ENCODE measurements at places on chromosomes 4 and X.

DNA sequence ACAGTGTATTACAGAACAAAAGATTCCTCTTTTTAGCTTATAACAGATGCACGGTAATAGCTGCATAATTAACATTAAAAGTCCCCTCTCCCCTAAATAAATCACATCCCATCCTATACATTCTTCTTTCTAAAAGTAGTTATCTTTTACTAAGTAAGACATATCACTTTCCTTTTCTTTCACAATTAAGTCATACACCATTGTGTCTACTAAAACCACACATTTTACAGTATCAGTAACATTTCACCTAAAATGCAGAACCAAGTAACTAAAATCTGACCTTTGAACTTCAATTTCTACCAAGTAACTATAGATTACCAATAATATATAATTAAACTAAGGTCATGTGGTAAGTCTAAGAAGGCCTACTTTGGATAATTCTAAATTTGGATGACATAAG is 14.2 kb downstream of the DHX15 start:
- DNase-seq = no peak

DNA sequence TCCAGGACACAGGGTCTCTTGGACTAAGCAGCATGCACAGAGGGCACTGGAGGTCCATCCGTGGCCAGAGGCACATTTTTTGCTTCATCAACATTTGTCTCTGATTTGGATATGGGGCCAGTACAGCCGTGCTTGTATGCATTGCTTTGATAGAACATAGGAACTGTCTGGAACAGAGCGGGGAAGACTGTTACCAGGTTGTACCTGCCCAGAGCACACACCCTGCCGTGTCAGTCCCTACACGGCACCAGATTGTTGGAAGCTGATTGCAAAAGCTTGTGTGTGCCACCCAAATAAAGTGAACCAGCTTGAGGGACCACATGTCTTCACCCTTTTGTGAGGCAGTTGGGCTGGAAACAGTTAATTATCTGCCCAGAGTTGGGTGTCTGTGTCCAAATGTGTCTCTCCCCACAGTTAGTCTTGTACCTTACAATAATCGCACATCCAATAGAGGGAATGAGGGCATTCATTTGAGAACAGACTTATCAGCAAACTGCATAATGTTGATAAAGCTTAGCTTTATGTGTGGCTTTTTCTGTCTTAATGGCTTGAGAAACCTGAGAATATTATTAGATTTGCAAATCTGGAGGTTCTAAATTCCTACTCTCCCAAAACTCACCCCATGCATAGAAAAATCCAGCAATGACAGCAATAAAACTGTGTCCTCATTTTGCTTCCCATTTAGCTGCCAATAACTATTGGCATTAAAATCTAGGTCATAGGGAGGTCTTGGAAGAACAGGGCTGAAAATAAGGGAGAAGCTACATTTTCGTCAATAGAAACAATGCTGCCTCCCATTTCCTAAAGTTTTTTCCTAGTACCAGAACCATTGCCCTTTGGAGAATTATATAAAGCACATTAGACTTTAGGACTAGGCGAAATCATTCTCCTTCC is 21.2 kb downstream of the KLF3 start:
- DNase-seq = no peak

- DNase-seq = no peak
Observed at GRCh38 chr4:508675-509638, 9.9 kb downstream of the PIGG start.

- DNase-seq = no peak
Observed at GRCh38 chr4:21248331-21248730, 548.1 kb downstream of the PACRGL start.

- no peak for DNase-seq
Observed at GRCh38 chrX:137425986-137426385, 139.9 kb upstream of the ZIC3 start.

DNA sequence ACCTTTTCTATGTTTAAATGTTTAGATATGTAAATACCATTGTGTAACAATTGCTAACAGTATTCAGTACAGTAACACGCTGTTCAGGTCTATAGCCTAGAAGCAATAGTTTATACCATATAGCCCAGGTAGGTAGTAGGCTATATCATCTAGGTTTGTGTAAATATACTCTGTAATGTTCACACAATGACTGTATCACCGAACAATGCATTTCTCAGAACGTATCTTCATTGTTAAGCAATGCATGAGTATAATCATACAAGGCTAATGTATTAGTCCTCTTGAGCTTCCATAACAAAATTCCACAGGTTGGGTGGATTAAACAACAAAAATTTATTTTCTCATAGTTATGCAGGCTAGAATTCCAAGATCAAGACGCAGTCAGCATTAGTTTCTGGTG is 22.7 kb downstream of the ARMCX4 start:
- no peak for DNase-seq

- no peak for DNase-seq
Observed at GRCh38 chrX:33434256-33435092, 223.1 kb upstream of the DMD start.

Data from stimulated activated CD8-positive, alpha-beta memory T cell treated with anti-CD3 and anti-CD28 coated beads, Interleukin-7, amount 100 ng/mL, for 48 hours (primary cell).